ENCODE measurements at places on chromosomes 11 and 22.

- DNase-seq: no peak
These were observed 1004.1 kb downstream of the OPCML start for GRCh38 chr11:132528181-132528580.

DNA sequence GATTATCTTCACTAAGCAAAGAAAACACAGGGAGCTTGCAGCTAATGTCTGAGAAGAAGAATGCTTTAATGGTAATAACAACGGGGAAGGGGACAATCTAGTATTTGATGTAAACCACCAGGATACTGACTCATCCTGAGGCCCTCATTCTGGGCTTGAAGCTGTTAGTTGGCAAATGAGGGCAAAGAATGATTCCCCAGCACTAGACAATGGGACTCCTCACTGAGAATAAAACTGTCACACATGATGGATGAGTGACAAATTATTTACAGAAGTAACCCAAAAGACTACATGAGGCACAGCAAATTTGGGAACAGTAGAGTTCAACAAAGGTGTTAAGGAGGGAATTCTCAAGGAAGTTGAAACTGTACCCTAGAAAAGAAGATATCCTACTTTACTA is 76.3 kb downstream of the FAM168A start:
- DNase-seq: no peak

DNA sequence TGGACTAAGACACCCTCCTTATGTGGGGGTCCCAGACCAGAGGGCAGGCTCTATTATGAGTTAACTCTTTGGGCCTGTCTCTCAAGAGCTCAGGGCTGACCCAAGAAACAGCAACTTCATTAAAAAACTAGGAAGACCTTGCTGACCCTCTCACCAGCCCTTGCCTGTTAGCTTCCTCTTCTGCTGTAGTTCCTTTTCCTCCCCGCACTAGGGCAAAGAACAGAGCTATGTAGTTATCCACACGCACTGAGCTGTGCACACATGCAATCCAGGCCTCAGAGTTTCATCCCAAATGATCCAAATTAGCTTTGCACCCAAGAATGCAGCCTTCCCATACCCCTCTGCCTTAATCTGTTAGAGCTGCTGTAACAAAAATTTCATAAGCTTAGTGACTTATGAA is 539.6 kb upstream of the CADM1 start:
- no peak for DNase-seq

DNA sequence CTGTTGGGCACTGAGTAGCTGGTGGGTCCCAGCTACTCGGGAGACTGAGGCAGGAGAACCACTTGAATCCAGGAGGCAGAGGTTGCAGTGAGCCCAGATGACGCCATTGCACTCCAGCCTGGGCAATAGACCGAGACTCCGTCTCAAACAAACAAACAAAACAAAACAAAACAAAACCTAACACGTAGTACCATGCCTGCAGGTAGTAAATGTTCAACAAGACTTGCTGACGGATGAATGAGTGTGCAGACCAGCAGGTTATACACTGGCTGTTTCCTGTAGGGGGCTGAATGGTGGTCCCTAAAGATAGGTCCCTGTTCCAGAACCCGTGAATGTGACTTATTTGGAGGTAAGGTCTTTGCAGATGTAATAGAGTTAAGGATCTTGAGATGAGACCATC is 12.8 kb upstream of the MRGPRD start:
- no peak for DNase-seq

DNA sequence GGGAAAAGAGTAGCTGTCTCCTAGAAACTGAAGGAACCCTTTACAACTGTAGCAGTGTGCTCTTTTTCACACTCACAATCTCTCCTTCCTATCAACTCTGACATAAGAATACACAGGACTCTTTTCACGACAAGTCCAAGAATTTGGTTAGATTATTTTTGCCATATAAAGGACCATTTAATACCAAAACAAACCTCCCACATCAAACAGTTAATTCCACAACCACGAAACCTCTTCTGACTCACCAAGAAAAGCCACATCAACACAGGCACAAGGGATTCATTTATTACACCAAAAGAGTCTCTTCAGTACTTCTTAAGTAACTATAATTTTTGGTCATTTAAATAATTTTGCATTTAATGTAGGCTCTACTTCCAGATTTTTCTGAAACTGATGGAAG is 222.6 kb upstream of the PITPNB start:
- DNase-seq: no peak

All from GM13976 (cell line).